ENCODE measurements at places on chromosomes 12 and 14. TPM values are rescaled to one million over a fixed set of nuclear protein-coding genes. Genes with fewer than 3 reads are reported as not detected.

Gene CLEC12A
- 0.20 TPM for total RNA-seq

Gene ZDHHC22
- not detected for total RNA-seq

Gene KLHDC1
- 4.8 TPM for total RNA-seq

Gene ZFYVE1
- total RNA-seq = 14.8 TPM

Gene ANO2
- 11.2 TPM for total RNA-seq

Gene GAS2L3
- total RNA-seq = 4.5 TPM

Gene STXBP6
- total RNA-seq = 28.3 TPM

Gene HOXC11
- not detected for total RNA-seq

Gene PPP4R3A
- 42.3 TPM for total RNA-seq

Gene OVCH1
- not detected for total RNA-seq

Gene PTCSC3
- not detected for total RNA-seq

Gene PLEKHG7
- not detected for total RNA-seq

Gene TMED10
- total RNA-seq = 362 TPM

Gene CD69
- 0.71 TPM for total RNA-seq

Gene FITM1
- total RNA-seq = 83.7 TPM

Gene COL2A1
- total RNA-seq = not detected

Gene MYO1H
- 0.20 TPM for total RNA-seq

Gene SERPINA5
- 2.5 TPM for total RNA-seq

Gene TMTC1
- 41.4 TPM for total RNA-seq

Gene CEBPE
- 0.18 TPM for total RNA-seq

Gene GLI1
- total RNA-seq = 1.1 TPM

Gene MAGOHB
- total RNA-seq = 4.6 TPM

Gene ANKS1B
- 1.1 TPM for total RNA-seq

Gene RNU4-1
- 4,299 TPM for total RNA-seq

Gene IL26
- not detected for total RNA-seq

Gene RTN1
- 1.1 TPM for total RNA-seq

Gene AHNAK2
- total RNA-seq = 22.3 TPM

Gene TCP11L2
- total RNA-seq = 113 TPM

Gene RND1
- total RNA-seq = 1.2 TPM

Gene RFX4
- 0.09 TPM for total RNA-seq

Gene KLHL33
- total RNA-seq = 0.56 TPM

Gene TBC1D30
- 0.50 TPM for total RNA-seq

Gene CHGA
- total RNA-seq = not detected

Gene TMEM117
- total RNA-seq = 6.9 TPM

Gene LGR5
- not detected for total RNA-seq

Gene AVPR1A
- total RNA-seq = 0.97 TPM

Gene HVCN1
- 22.1 TPM for total RNA-seq

Gene GUCY2C
- not detected for total RNA-seq

Gene KLRC2
- not detected for total RNA-seq

All from heart left ventricle (tissue), 16 donors.